ENCODE measurements at places on chromosomes 3 and 15.
A peak's percentile ranks its signal among the peaks of the same experiment; 100 is the strongest.

GRCh38 chr15:67148196-67148701 lies 82.8 kb downstream of the SMAD3 start:
- peak; percentile 83 for DNase-seq

GRCh38 chr3:12396471-12396870 lies 87.8 kb upstream of the TSEN2 start:
- no peak for DNase-seq

DNA sequence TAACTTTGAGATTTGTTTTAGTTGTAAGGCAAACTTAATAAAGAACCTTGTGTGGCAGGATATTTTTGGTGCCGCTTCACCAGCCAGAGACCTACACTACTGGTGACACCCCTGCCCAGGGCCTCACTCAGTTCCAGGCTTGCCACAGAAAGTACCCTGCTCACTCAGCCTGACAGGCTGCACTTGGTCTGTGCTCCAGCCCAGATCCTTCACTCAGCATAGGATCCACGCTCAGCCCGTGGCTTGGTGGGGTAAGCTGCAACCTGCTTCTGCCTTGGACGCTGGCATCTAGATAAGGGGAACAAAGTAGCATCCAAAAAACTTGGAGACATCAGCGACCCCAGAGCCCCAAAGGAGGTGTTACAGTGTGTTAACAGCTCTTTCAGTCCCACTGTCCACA lies 825.5 kb downstream of the EPHA3 start:
- DNase-seq, result no peak

GRCh38 chr3:32288819-32289218 lies 50.3 kb downstream of the CMTM8 start:
- no peak for DNase-seq

- no peak for DNase-seq
These were observed 8.9 kb upstream of the GPR27 start for GRCh38 chr3:71744738-71745137.

GRCh38 chr3:47581422-47581821 lies 2.8 kb upstream of the CSPG5 start:
- no peak for DNase-seq

DNA sequence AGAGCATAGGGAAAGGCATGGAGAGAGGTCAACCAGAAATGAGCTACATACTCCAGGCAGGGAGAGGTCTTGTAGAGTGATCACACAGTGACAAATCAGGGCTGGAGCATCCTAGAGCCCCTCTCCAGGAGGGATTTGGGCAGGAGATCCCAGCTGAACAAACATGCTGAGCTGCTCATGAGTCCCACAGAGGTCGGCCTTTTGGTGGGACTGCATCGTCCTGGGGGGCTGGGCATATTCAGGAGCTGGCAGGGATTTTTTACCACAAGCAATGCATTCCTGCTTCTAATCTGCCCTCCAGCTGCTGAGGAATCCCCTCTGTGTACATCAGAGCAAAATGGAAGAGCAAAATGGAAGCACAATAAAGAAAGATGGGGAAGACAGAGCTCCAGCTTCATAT lies 94.9 kb downstream of the NTRK3 start:
- DNase-seq, result no peak

DNA sequence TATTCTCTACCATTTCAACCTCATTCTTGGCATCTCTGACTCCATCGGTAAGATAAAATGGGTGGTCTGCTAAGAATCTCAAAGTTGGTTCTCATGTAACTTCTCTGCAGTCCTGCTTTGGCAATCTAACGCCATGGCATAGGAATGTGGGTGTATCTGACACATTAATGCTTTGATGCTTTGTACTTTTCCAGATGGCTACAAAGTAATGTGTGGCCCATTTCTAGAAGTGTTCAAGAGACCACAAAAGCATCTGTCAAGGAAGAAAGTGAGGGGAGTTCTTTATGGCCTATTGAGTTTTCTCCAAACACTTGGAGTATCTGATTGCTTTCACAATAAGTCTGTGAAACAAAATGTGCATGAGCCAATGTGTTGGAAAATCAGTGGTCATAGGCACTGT lies 339.9 kb upstream of the TGFBR2 start:
- DNase-seq, result no peak

GRCh38 chr3:76653640-76654251 lies 386.2 kb upstream of the ROBO2 start:
- no peak for DNase-seq

GRCh38 chr3:181711325-181712135 lies at the start of gene SOX2:
SOX2 (plus strand) TSS chr3:181711925; CDS start chr3:181712361, 436 bp downstream.
- DNase-seq, result no peak

DNA sequence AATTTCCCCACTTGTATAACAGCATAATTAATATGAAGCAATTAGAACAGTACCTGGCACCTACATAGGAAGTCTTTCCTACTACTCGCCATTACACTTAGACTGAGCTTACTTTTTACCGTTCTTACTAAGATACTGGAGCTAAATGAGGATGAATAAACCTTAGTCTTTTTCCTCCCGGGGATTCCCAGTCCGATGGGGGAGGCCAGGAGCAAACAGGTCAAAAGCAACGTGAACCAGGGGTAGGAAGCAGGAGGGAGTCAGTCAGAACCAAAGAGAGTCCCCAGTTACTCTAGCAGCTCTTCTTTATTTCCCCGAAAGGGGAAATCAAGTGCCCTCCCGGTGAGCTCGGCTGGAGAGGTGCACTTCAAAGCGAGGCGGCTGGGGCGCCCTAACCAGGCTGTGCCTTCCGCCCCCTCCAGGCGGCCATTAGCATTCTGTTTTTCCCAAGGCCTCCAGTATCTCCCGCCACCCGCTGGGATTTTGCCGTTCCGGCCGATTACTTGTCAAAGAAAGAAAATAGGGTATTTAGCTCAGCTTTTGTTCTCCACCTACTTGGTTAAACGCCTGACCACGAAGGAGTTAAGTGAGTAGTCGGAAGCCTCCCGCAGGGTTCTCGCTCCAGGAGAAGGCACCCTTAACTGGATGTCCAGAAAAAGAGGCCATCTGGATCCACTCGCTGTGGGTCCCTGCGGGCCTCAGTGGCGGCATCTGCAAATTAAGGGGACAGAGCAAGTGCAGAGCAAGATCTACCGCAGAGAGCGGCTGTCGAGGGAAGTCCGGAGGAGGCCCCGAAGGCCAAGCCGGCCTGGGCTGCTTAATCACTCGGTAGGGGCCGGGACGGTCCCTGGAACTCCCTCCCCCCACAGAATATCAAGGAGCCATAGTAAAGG lies 6.3 kb upstream of the EOMES start:
- DNase-seq, result peak; percentile 49

- no peak for DNase-seq
These were observed 26.4 kb downstream of the ANP32A start for GRCh38 chr15:68794307-68794706.

- no peak for DNase-seq
These were observed 105.9 kb downstream of the TOP2B start for GRCh38 chr3:25558796-25559195.

- DNase-seq, result peak; percentile 56
These were observed 426.5 kb upstream of the RASGRP1 start for GRCh38 chr15:38991126-38991525.

DNA sequence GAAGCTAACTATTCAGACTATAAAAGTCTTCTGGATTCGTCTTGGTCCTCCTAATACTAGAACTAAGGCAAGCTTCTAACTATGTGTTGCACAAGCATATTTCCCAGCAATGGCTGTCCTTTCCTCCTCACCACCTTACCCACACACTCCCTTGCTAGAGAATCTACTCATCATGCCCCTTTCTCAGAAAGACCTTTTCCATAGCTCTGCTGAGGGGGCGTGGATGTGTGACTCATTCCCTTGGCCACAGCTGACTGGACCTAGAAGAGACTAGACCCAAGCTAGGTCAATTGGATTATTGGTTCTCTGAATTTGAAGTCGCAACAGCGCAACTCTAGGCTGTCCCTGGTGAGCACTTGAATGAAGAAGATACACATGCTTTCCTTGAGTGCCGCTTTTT lies 47.1 kb downstream of the ERC2 start:
- DNase-seq, result no peak

- no peak for DNase-seq
These were observed 297.3 kb upstream of the PROK2 start for GRCh38 chr3:72082186-72082715.

DNA sequence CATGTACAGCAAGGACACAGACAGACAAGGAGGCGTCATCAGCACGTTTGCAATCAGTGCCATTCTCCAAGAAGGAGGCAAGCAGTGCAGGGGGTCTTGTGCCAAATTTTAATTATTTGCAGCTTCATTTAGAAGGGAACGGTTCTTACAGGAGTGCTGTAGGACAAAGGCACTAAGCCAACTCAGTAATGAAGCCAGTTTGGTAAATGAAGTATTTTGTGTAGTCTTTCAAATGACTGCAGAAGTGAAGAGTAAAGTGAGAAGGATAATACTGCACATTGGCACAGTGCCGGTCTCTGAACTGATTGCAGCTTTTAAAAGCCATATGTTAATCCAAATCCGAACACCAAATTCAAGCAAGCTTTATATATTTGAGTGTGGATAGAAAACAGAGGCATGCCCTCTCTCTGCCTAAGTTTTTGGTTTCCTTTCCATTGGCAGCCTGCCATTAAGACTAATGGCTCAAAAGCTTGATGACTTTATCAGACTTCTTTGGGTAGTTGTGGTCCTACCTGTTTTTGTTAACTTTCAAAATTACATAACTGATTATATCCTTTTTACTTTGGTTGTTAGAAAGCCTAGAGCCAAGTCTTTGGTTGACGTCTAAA lies 101.3 kb downstream of the SENP2 start:
- DNase-seq, result peak; percentile 39

GRCh38 chr3:36904641-36905040 lies 40.2 kb downstream of the TRANK1 start:
- peak; percentile 33 for DNase-seq

GRCh38 chr15:43095243-43095642 lies 10.6 kb downstream of the UBR1 start:
- DNase-seq, result peak; percentile 10

DNA sequence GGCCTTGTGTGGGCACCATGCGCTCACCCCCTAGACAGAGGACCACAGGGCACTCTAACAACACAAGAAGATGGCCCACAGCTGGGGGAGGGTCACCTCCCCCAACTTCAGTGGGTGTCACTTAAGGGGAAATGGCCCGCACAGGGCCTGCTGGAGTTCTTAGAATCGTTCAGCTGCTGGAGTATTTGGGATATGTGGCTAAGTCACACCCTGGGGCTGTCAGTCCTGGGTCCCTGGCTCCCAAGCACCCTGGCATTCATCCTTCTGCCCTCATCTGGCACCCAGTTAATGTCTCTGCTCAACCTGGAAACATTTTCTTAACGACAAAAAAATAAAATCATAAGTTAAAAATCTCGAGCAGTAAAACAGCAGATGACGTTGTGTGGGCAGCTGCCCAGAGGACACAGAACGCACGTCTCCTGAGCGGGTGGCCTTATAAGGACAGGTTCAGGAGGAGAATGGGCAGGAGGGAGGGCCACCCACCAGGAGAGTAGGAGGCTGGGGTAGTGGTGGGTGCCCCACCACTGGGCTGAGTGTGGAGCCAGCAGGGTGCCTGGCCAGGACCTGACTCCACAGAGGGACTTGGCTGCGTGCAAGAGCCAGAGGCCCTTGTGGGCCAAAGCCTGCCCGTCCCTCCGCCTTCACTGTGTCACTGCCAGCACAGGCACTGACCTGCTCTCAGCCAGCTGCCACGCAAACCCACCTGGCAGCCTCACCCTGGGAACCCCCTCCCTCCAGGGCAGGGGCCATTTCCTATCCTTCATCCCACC lies 11.5 kb downstream of the KBTBD13 start:
- DNase-seq, result no peak

DNA sequence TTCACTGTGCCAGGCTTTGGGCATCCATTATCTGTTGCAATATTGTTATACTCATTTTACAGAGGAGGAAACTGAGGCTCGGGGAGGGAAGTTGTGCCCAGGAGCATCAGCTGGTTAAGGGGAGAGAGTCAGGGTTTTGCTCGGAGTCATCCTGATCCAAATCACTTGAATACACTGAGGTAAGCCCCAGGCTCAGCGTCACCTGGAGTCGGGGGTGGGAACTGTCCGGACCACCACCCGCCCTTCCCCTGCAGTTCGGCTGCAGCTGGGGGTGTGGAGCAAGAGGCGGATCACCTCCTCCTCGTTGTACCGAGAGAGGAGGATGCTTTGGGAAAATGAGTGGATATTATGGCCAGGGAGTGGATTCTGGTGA lies 646 bp downstream of the HRH1 start:
- peak; percentile 50 for DNase-seq

GRCh38 chr3:193637831-193638230 lies 44.8 kb downstream of the OPA1 start:
- no peak for DNase-seq

- DNase-seq, result no peak
These were observed 21.0 kb upstream of the NFKBIZ start for GRCh38 chr3:101828276-101828675.

DNA sequence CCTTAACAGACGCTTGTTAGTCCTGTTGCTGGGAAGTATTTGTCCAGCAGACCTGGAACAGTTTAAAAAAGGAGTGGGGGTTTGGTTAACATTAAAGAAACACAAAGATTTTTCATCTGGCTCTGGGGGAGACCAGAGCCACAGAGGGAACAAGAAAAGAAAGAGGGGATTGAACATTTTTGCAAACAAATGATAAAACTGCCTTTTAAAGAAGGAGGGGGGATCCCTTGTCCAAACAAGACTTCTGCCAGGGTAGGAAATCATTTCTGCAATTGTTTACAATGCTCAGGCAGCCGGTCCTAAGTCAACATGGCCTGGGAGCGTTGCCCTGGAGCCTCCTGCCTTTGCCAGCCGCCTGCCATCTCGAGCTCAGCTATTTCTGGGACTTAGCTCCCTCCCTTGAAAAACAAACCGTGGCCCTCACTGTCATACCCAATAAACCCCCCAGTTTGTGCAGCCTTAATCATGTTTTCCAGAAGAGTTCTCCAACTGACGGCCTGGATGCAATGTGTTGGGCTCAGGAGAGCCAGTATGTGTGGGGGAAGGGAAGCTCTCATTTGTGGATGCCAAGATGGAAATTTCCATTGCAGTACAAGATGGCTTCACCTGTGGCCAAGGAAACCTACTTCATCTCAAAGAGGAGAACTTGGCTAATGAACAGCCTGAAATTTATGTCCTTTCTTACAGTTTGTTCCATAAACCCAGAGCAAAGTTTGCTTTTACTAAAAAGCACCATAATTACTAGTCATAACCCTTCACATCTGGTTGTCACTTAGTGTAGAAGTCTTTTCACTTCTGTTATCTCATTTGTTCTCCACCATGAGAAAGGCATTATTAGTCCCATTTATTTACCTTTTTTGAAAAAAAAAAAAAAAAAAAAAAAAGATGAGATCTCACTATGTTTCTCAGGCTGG lies 75.9 kb upstream of the RNU6-1 start:
- DNase-seq, result no peak

DNA sequence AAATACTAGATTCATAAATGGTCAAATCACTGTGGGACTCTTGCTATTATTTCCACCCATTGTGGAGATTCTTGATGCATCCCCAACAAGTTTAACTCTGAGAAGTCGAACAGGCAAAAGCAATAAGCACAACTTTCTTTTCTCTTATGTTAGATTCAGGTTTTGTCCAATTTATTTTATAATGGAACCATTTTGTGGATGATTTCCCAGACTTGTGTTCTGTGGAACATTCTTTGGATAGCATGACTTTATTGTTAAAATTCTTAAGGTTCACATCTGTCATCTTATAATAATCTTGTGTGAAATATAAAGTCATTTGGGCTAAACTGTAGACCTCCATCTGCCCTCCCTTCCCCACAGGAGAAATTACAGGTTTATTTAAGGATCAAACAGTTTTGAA lies 213.7 kb downstream of the LPP start:
- DNase-seq, result no peak

- DNase-seq, result peak; percentile 64
These were observed 6.8 kb upstream of the GATA2 start for GRCh38 chr3:128499724-128500275.

- peak; percentile 83 for DNase-seq
These were observed 39.8 kb downstream of the CD47 start for GRCh38 chr3:108051005-108051404.

GRCh38 chr15:57752436-57752835 lies 45.9 kb downstream of the POLR2M start:
- no peak for DNase-seq
